ENCODE measurements at places on chromosomes 6 and 20.

- H3K27me3 ChIP-seq: no peaks in the 10 kb centered on the region
- no peak for DNase-seq
- no peak overlapping the region for H3K27ac ChIP-seq
- no peak overlapping the region for H3K4me3 ChIP-seq
Observed at GRCh38 chr6:164286011-164286410, 871.5 kb downstream of the QKI start.

GRCh38 chr20:60877071-60877857, 374.8 kb upstream of the CDH4 start:
- no peaks in the 10 kb centered on the region for H3K4me1 ChIP-seq
- H3K36me3 ChIP-seq: no peaks in the 10 kb centered on the region

- H3K36me3 ChIP-seq: peaks cover 7% of the 10 kb centered on the region
- H3K27ac ChIP-seq: peak overlapping the region; percentile 97
- peak overlapping the region; percentile 88 for H3K4me3 ChIP-seq
- H3K4me1 ChIP-seq: peaks cover 8% of the 10 kb centered on the region
- no peaks in the 10 kb centered on the region for H3K27me3 ChIP-seq
Observed at GRCh38 chr20:45345104-45345936, 2.9 kb downstream of the SDC4 start.

DNA sequence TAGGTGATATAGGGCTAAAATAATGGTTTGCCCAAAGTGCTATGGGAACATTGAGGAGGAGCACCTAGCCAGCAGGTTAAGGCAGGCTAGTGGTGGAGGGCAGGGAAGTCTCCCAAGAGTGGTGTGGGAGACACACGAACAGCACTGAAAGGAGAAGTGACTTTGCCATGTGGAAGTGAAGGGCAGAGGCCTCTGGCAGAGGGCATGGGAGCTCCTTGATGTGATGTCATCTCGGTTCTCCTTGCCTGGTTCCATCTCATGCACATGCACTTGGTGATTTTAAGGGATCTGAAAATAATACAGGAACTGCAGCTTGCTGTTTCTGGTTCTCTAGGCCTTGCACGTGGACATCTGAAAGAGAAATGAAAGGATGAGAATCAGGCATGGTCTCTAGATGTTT, 4.7 kb upstream of the MAP3K4 start:
- no peaks in the 10 kb centered on the region for H3K36me3 ChIP-seq
- no peak for DNase-seq
- H3K27me3 ChIP-seq: peaks cover 2% of the 10 kb centered on the region
- H3K27ac ChIP-seq: no peak overlapping the region
- no peaks in the 10 kb centered on the region for H3K4me1 ChIP-seq

- no peaks in the 10 kb centered on the region for H3K4me1 ChIP-seq
- no peak overlapping the region for H3K27ac ChIP-seq
- no peaks in the 10 kb centered on the region for H3K36me3 ChIP-seq
- H3K4me3 ChIP-seq: no peak overlapping the region
- DNase-seq: no peak
- H3K27me3 ChIP-seq: no peaks in the 10 kb centered on the region
Observed at GRCh38 chr6:50451826-50452400, 261.4 kb upstream of the TFAP2D start.

- H3K36me3 ChIP-seq: peaks cover 40% of the 10 kb centered on the region
- H3K4me3 ChIP-seq: no peak overlapping the region
- H3K27ac ChIP-seq: no peak overlapping the region
- peaks cover 5% of the 10 kb centered on the region for H3K4me1 ChIP-seq
- no peaks in the 10 kb centered on the region for H3K27me3 ChIP-seq
Observed at GRCh38 chr6:37320646-37321045, 33.1 kb upstream of the RNF8 start.

- no peak for DNase-seq
- no peak overlapping the region for H3K27ac ChIP-seq
- H3K4me3 ChIP-seq: no peak overlapping the region
- peaks cover 3% of the 10 kb centered on the region for H3K4me1 ChIP-seq
- H3K27me3 ChIP-seq: no peaks in the 10 kb centered on the region
Observed at GRCh38 chr6:51619042-51619799, 468.2 kb downstream of the PKHD1 start.

GRCh38 chr20:38947931-38948362, 14.2 kb upstream of the DHX35 start:
- no peaks in the 10 kb centered on the region for H3K4me1 ChIP-seq
- no peak overlapping the region for H3K27ac ChIP-seq
- H3K4me3 ChIP-seq: no peak overlapping the region
- peak; percentile 53 for DNase-seq
- no peaks in the 10 kb centered on the region for H3K36me3 ChIP-seq

- no peaks in the 10 kb centered on the region for H3K27me3 ChIP-seq
- no peak overlapping the region for H3K27ac ChIP-seq
- peaks cover 13% of the 10 kb centered on the region for H3K4me1 ChIP-seq
- no peak for DNase-seq
Observed at GRCh38 chr6:33082702-33083101, 6.9 kb downstream of the HLA-DPB1 start.

GRCh38 chr6:35244551-35244950, 15.0 kb upstream of the ZNF76 start:
- no peaks in the 10 kb centered on the region for H3K4me1 ChIP-seq
- H3K27me3 ChIP-seq: no peaks in the 10 kb centered on the region
- no peak overlapping the region for H3K27ac ChIP-seq

DNA sequence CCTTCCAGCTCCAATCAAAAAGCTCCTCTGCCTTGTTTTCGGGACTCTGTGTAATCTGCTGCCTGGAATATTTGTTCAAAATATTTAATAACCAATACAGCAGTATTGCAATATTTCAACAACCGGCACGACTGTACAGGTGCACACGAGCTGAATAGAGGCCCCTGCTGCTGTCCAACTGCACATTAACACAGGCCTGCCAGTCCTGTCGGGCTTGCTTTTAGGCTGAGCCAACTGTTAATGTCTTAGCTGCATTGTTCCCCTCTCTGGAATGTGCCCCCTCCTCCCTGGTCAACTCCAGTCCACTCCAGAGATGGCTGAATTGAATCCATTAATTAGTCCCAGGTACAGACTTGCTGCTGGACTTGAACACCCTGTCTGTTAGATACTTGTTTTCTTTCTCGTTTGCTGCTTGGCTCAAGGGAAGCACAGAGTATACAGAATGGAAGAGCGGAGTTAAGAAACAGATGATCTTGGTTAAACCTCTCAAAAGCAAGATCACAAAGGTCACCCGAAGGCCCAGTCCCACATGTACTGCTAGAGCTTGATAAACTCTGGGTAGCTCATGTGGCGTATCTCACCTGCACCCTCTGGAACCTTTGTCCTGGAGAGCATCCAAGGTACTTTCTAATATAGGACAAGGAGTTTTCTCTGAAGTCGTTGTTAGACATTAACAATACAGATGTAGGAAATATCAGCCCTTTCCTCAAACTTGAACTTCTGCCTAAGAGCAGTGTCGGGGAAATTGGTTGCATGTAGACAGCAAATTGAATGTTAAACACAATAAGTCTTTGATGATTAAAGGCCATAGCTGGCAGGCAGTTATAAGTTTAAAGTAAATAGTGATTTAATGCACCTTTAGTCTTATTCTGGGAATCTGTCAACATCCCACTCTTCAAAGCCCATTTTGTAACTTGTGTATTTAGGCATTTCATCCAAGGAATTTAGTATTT, 31.9 kb downstream of the SHLD1 start:
- no peaks in the 10 kb centered on the region for H3K36me3 ChIP-seq
- DNase-seq: no peak
- no peak overlapping the region for H3K4me3 ChIP-seq
- H3K4me1 ChIP-seq: peaks cover 2% of the 10 kb centered on the region
- H3K27ac ChIP-seq: no peak overlapping the region

DNA sequence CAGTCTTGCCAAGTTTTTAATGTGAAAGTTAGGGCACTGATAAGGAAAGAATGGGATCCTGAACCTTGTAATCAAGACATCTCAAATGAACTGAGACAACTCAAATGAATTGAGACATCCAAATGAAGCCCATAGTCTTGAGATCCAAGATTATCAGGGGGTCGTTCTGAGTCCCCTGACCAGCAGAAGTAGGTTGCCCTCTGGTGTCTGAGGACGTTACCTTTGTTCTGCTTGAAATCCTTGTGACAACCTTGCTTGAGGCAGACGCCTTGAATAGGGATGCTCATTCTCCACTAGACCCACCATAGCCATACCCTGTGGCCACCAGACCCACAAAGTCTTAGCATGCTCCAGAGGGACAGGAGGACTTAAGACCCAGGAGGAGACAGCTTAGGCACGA, 37.7 kb downstream of the ZBTB9 start:
- H3K27ac ChIP-seq: no peak overlapping the region
- no peaks in the 10 kb centered on the region for H3K27me3 ChIP-seq
- no peak overlapping the region for H3K4me3 ChIP-seq
- H3K36me3 ChIP-seq: no peaks in the 10 kb centered on the region

DNA sequence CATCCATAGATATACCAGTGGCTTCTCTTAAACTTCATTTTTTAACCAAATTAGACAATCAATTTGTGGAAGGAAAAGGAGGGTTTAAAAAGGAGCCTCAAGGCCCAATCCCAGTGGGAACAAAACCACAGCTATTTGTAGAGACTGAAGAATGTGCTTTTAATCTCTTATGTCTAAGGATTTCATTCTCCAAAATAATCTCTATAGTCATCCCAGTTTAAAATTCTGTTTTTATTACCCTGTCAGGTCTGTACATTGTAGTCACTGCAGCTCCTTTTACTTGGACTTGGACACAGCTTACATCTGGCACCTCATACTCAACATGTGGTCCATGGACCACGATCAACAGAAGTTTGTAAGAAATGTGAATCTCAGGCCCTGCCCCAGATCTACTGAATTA, 152.1 kb upstream of the STMND1 start:
- no peak overlapping the region for H3K27ac ChIP-seq
- no peaks in the 10 kb centered on the region for H3K36me3 ChIP-seq
- H3K4me1 ChIP-seq: no peaks in the 10 kb centered on the region

- H3K27me3 ChIP-seq: no peaks in the 10 kb centered on the region
- no peak overlapping the region for H3K27ac ChIP-seq
- H3K36me3 ChIP-seq: no peaks in the 10 kb centered on the region
- H3K4me3 ChIP-seq: no peak overlapping the region
Observed at GRCh38 chr6:99019381-99019780, 71.6 kb upstream of the FBXL4 start.

DNA sequence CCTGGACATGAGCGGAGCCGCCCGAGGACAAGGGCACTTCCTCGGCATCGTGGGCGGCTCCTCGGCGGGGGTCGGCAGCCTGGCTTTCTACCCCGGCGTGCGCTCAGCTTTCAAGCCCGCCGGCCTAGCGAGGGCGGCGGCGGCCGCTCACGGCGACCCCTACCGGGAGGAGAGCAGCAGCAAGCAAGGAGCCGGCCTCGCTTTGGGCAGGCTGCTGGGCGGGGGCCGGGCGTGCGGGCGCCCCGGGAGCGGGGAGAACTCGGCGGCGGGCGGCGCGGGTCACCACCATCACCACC, 6.7 kb downstream of the PRDM13 start:
- no peaks in the 10 kb centered on the region for H3K36me3 ChIP-seq
- H3K27ac ChIP-seq: no peak overlapping the region
- H3K27me3 ChIP-seq: peaks cover 11% of the 10 kb centered on the region
- peak; percentile 45 for DNase-seq
- H3K4me1 ChIP-seq: peaks cover 12% of the 10 kb centered on the region

DNA sequence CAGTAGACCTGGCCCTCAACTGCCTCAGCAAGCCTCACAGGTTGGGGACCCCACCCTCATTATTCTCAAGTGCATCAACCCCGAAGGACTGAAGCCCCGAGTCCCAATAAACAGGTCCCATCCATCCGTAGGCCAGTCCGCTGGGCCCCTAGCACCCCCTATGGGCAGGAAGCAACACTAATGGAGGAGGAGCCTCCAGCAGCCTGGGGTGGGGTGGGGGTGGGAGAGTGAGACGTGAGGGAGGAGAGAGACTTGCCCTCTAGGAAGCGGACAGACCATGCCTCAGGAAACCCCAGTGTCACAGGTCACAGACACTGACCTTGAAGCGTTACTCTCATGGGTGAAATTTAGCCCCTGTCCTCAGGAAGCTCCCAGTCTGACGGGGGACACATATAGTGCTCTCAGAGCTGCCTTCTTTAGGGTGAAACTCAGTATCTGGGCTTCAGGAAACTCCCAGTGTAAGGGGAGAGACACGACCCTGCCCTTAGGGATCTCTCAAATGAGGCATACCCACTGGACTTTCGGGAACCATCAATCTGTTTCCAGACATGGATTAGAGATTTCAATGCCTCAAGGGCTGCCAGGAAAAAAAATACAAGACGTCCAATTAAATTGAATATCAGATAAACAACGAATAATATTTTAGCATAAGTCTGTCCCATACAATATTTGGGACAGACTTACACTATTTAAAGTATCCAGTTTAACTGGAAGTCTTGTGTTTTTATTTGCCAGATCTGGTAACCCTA, 125.8 kb downstream of the MRPL14 start:
- peak overlapping the region; percentile 37 for H3K4me3 ChIP-seq
- H3K27me3 ChIP-seq: no peaks in the 10 kb centered on the region
- H3K4me1 ChIP-seq: peaks cover 9% of the 10 kb centered on the region
- no peaks in the 10 kb centered on the region for H3K36me3 ChIP-seq
- no peak for DNase-seq
- no peak overlapping the region for H3K27ac ChIP-seq

- H3K27ac ChIP-seq: no peak overlapping the region
- no peaks in the 10 kb centered on the region for H3K27me3 ChIP-seq
- no peak overlapping the region for H3K4me3 ChIP-seq
- no peak for DNase-seq
- peaks cover 6% of the 10 kb centered on the region for H3K4me1 ChIP-seq
- H3K36me3 ChIP-seq: no peaks in the 10 kb centered on the region
Observed at GRCh38 chr6:106685833-106686232, 56.5 kb downstream of the QRSL1 start.

DNA sequence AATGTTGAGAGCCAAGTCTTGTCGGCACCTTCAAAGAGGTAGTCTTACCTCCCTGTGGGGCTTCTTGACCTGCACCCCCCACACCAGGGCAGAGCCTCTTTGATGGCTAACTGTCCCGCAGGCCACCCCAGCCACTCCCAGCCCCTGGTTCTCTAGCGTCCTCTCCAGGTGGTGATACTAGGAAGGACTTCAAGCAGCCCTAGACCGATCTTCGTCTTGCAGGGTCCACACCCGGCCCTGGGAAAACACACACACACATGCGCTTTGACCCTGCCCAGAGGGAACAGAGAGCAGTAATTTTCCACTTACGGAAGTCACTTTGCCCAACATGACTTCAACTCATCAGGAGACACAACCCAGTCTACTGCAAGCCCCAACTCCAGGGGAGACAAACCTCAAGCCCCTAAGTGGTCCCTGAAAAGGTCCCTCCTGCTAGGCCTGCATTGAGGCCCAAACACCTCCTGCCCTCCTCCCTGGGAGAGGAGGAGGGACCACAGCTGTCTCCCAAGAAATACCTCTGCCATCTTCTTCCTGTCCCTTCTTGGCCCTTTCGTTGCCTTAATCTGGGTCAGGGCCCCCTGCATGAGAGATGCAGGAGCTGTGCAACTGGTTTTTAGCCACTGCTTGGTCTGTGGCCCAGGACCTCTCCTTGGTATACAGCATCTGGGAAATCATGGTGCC, 2.9 kb upstream of the BPIFB1 start:
- no peak overlapping the region for H3K27ac ChIP-seq
- H3K4me1 ChIP-seq: no peaks in the 10 kb centered on the region
- no peak overlapping the region for H3K4me3 ChIP-seq
- DNase-seq: no peak
- H3K36me3 ChIP-seq: no peaks in the 10 kb centered on the region
- H3K27me3 ChIP-seq: peaks cover 6% of the 10 kb centered on the region

- no peak for DNase-seq
- H3K4me3 ChIP-seq: no peak overlapping the region
- no peak overlapping the region for H3K27ac ChIP-seq
- peaks cover 3% of the 10 kb centered on the region for H3K4me1 ChIP-seq
- no peaks in the 10 kb centered on the region for H3K27me3 ChIP-seq
Observed at GRCh38 chr6:20707870-20708269, 173.6 kb downstream of the CDKAL1 start.
